Thymus (tissue), 14 donors: ENCODE measurements at places on chromosomes 1 and 21. TPM values are rescaled to one million over a fixed set of nuclear protein-coding genes. Genes with fewer than 3 reads are reported as not detected.

SLC16A4 gene
- total RNA-seq, result 0.71 TPM

ROR1 gene
- 5.2 TPM for total RNA-seq

CRNN gene
- 0.05 TPM for total RNA-seq

CD1D gene
- 33.5 TPM for total RNA-seq

SPOCD1 gene
- total RNA-seq, result 2.5 TPM

SPATA46 gene
- not detected for total RNA-seq

- H3K27ac ChIP-seq, result no peak overlapping the region
- H3K36me3 ChIP-seq, result no peaks in the 10 kb centered on the region
- no peaks in the 10 kb centered on the region for H3K4me1 ChIP-seq
- no peak for DNase-seq
Observed at GRCh38 chr21:39707316-39707715, 37.7 kb upstream of the IGSF5 start.

DNA sequence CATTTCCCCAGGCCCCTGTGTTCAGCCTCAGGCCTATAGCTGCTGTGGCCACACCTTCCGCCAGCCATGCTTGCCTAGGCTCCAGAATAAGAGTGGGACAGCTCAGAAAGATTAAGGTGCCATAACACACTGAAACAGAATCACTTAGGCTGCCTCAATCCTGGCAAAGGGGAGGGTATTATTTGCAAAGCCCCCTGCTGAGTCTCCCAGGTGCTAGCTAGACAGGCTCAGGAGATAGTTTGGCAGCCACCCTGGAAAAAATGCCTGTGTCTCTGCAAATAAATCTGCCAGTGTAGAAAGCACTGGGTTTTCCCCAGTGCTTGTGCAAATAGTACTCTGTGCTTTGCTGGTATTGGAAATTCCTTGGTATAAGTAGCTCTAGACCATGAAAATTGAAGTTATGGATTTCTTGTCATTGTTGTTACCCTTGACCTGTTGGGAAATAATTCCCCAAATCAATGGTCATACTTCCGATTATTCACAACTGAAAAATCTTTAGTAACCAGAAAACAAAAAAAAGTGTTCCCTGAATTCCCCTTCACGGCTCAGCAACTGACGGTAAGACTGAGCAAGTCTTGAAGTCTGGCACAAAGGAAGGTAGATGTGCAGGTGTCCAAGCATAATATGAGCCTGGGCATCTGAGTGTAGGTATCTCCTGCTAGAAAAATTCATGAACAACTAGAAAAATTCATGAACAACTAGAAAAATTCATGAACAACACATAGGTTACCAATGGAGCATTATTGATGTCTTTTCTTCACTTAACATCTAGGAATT, 56.9 kb downstream of the PROX1 start:
- no peaks in the 10 kb centered on the region for H3K36me3 ChIP-seq
- H3K4me3 ChIP-seq, result no peak overlapping the region
- no peak for DNase-seq
- H3K4me1 ChIP-seq, result no peaks in the 10 kb centered on the region

GRCh38 chr1:179995576-179995975, 41.0 kb downstream of the CEP350 start:
- H3K27ac ChIP-seq, result no peak overlapping the region
- no peaks in the 10 kb centered on the region for H3K4me1 ChIP-seq
- H3K36me3 ChIP-seq, result no peaks in the 10 kb centered on the region

GRCh38 chr21:36125512-36126207, 9.2 kb upstream of the CBR3 start:
- H3K4me1 ChIP-seq, result peaks cover 7% of the 10 kb centered on the region
- H3K27me3 ChIP-seq, result peaks cover 2% of the 10 kb centered on the region
- no peaks in the 10 kb centered on the region for H3K36me3 ChIP-seq

- H3K27me3 ChIP-seq, result peaks cover 9% of the 10 kb centered on the region
- H3K27ac ChIP-seq, result no peak overlapping the region
- no peaks in the 10 kb centered on the region for H3K36me3 ChIP-seq
- no peak for DNase-seq
- H3K4me1 ChIP-seq, result peaks cover 45% of the 10 kb centered on the region
Observed at GRCh38 chr1:25568834-25569596, 25.6 kb downstream of the LDLRAP1 start.

GRCh38 chr1:248013229-248013710, at the start of gene OR2L5:
Gene OR2L5, plus strand, starts transcription at chr1:248013660. Its CDS starts 8,288 bp downstream, at chr1:248021948.
- no peaks in the 10 kb centered on the region for H3K27me3 ChIP-seq
- H3K4me3 ChIP-seq, result no peak within 1 kb of the TSS
- no peaks in the 10 kb centered on the region for H3K36me3 ChIP-seq
- DNase-seq, result no peak
- H3K4me1 ChIP-seq, result no peaks in the 10 kb centered on the region

DNA sequence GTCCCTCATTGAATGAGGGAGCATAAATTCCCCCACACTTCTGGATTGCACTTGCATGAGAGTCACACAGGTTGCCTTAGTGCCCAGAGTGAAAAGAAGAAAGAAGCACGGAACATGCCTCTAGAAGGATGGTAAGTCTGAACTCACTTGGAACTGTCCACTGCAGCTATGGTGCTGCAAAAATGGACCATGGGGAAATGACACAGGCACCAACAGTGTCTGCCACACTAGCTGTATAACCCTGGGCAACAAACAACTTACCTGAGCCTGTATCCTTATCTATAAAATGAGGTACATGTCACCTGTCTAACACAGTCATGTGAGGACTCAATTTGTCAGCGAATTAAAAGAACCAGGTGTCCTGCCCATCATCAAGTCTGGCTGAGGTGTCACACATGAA, 50.7 kb downstream of the PALMD start:
- no peaks in the 10 kb centered on the region for H3K4me1 ChIP-seq
- no peak for DNase-seq
- H3K4me3 ChIP-seq, result no peak overlapping the region
- H3K27ac ChIP-seq, result no peak overlapping the region
